ENCODE measurements at places on chromosomes 6 and 20.

DNA sequence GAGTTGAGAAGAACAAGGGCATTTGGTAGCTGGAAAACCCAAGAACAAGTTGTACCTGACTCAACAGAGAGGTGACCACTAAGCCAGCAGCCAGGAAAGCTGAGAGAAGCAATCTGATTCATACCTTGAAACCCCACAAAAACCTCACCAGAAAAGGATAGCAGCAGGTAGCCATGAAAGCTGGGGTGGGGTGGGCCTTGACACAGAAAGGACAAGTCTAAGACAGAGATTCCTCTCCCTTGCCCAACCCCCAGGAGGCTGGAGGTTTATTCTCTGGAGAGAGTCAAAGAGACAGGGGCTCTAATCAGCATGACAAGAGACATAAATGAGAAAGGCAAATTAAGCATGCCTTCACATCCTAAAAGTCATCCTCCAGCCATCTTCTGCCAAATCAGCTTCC lies 151.7 kb upstream of the DST start:
- no peak for DNase-seq

DNA sequence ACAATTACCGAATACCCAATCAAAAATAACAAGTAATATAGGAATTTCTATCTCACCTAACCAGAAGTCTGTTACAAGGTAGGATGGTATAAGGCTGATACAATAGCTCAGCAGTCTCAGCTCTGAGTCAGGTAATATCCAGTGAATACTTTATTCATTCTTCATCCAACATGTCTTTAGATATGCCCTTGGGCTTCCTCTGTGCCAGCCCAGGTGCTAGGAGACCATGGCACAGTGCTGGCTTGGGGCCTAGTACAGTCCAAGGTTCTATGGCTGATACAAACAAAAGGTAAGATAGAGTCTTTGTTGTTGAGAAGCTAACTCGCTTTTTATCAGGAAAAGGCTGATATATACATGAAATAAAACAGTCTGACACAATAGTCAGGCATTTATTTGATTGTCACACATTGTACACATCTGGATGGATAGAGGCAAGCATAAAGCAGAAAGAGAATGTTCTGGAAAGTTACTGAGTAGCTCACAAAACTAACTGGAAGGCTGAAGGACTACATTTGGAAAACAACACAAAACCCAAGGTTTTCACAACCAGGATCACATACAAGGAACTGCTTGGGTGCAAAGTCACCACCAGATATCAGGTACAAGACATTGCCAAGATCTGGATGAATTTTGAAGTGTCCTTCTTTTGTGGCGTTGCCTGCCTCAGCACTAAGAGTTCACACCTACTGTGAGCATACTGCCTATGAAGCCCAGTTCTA lies 110.4 kb upstream of the SCAF8 start:
- DNase-seq, result no peak

DNA sequence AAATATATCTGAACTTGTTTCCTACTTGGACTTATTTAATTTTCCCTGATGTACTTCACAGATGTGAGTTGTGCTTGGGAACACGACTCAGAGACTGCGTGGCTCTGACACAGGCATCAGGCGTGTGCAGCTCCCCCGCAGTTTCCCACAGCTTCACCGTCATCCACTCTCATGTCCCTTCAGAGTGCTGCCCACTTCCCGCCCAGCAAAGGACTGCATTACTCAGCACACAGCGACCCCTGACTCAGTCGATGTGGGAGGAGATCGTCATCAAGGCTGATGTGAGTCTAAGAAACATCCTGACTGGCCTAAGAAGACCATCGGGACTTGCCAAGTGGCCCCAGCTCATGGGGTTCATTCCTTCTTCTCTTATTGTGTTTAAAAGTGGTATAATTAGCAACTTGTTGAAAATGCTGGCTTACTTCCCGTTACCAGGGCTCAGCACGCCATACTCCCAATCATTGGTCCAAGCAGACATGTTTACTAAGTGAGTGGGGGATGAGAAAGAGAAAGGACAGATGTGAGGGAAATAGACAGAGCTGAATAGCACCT lies 539.4 kb upstream of the JARID2 start:
- no peak for DNase-seq

DNA sequence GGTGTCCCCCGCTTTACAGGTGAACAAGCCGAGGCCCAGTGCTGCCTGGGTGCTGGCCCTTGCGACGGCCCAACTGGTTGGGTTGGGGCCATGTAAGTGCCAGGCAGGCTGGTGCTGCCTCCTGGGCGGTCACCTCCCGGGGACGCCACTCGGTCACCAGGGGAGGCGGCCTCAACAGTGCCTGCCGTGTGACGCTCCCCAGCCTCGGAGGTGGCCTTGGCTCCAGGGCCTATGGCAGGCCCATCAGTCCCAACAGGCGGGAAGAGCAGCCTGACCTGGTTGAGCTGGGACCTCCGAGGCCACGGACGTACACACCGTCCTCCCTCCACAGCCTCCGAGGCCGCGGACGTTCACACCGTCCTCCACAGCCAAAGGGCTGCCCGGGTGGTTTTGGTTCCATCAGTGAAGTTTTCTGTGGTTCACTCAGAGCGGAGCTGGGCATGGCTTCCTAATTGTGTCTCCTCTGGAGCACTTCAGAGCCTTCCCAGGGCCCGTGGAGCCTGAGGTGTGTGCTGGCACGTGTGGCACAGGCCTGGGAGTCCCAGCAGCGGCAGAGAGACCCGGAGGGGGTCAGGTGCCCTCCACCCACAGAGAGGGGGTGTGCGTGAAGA lies 19.3 kb upstream of the SLCO4A1 start:
- DNase-seq, result no peak

GRCh38 chr6:45293306-45293705 lies 34.8 kb upstream of the RUNX2 start:
- DNase-seq, result no peak

- no peak for DNase-seq
Measured at GRCh38 chr6:149273318-149273717, 44.2 kb upstream of the TAB2 start.

GRCh38 chr6:137767911-137768690 lies 99.0 kb upstream of the TNFAIP3 start:
- no peak for DNase-seq

DNA sequence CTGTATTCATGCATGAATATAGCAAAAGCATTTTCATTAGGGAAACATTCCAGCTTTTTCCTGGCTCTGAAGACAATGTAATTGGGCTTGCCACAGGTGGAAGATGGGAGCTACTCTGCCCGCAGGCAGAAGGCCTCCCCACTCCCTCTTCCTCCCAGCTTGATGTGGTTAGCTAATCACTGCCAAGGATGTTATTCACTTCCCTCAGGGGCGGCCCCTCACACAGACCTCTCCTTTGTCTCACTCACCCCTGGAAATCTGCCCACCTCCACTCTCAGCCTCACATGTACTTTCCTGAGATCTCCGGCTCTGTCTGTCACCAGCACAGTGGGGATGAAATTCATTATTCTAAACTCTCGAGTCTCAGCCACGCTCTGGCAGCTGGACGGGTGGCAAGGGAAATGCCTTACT lies 100.7 kb downstream of the ANKRD60 start:
- no peak for DNase-seq

DNA sequence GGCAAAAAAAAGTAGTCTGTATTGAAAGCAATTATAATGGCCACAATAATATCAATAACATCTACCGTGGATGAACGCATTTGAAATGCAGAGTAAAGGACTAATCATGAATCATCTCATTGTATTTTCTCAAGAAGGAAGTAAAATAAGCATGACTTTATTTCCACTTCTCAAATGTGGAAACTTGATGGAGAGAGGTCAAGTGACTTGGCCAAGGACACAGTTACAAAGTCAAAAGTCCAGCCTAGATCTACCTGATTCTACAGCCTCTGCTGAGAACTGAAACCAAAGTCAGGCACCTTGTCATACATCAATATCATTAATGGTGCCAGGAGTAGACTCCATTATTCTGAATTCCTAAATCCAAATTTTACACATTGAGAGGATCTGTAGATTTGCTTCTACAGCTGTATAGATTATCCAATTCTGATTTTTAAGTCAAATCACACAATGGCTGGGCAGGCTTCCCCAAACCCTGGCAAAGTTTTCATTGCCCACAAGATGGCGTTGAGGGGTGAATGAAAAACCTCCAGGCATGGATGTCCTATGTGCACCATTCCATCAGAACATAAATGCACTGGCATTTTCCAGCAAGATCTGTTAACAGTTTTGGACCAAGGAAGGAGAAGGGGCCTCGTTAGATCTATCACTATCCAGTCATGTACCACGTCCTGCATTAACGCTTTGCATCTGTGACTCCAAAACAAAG lies 423.1 kb downstream of the MAFB start:
- DNase-seq, result no peak

DNA sequence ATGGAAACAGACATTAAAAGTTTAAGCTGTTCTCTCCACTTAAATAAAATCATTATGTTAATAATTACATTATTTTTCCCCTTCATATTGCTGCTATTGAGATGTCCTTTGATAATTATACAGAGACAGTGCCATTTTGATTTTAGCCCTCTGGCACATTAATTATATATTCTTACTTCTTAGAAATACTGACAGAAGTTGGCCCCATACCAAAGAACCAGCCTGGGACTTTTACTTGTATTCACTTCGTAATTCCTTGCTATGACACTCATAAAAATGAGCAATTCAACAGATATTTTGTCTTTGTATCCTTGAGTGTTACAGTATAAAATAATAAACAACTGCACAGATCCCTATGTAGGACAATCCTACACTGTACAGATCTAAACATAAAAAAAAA lies 743.7 kb downstream of the TBC1D32 start:
- no peak for DNase-seq

- DNase-seq, result no peak
Measured at GRCh38 chr6:38346291-38347079, 293.2 kb downstream of the BTBD9 start.

- no peak for DNase-seq
Measured at GRCh38 chr6:120228297-120228696, 878.7 kb upstream of the MAN1A1 start.

GRCh38 chr6:121999456-122000065 lies 399.9 kb upstream of the HSF2 start:
- no peak for DNase-seq

- no peak for DNase-seq
Measured at GRCh38 chr20:7744411-7744810, 195.8 kb downstream of the HAO1 start.

- DNase-seq, result no peak
Measured at GRCh38 chr20:64210656-64211369, 44.7 kb upstream of the PCMTD2 start.

- DNase-seq, result no peak
Measured at GRCh38 chr20:31587545-31588389, 17.3 kb upstream of the ID1 start.

- DNase-seq, result no peak
Measured at GRCh38 chr20:63471717-63471980, 806 bp downstream of the KCNQ2 start.

- DNase-seq, result no peak
Measured at GRCh38 chr6:87705070-87705691, 3.1 kb upstream of the AKIRIN2 start.

DNA sequence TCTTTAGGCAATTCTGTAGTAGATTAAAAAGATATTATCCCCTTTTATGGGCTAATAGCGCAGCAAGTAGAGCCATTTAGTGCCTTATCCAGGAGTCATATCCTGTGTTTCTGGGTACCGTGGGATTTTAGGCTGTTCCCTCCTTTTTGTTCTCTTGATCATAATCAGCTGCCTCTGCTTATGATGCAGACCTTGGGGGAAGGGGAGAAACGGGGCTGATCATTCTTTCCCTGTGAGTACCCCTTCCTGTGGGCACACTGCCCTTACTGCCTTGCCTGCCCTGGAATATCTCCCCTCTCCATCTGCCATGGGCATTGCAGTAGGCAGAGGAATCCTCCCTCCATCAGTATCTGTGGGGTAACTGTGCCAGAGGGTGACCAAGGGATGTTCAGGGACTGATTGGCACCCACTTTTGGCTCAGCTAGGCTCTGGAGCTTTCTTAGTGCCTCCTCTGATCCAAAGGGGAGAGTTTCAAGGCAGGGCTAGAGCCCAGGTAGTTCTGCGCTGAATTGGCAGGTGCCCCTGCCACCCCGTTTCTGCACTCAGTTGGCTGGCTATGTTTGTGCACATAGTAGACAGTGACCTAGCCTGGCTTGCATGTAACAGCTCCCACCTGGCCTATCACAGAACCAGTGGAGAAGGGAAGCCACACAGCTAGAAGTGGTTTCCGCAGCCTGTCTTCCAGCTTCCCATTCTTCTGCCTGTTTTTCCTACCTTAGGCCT lies 103.3 kb downstream of the FIG4 start:
- DNase-seq, result no peak

- DNase-seq, result no peak
Measured at GRCh38 chr20:48349656-48350055, 478.1 kb downstream of the PREX1 start.

- DNase-seq, result no peak
Measured at GRCh38 chr6:165984729-165985275, 182.8 kb downstream of the TBXT start.

GRCh38 chr20:5999783-6000182 lies 49.3 kb downstream of the MCM8 start:
- no peak for DNase-seq

DNA sequence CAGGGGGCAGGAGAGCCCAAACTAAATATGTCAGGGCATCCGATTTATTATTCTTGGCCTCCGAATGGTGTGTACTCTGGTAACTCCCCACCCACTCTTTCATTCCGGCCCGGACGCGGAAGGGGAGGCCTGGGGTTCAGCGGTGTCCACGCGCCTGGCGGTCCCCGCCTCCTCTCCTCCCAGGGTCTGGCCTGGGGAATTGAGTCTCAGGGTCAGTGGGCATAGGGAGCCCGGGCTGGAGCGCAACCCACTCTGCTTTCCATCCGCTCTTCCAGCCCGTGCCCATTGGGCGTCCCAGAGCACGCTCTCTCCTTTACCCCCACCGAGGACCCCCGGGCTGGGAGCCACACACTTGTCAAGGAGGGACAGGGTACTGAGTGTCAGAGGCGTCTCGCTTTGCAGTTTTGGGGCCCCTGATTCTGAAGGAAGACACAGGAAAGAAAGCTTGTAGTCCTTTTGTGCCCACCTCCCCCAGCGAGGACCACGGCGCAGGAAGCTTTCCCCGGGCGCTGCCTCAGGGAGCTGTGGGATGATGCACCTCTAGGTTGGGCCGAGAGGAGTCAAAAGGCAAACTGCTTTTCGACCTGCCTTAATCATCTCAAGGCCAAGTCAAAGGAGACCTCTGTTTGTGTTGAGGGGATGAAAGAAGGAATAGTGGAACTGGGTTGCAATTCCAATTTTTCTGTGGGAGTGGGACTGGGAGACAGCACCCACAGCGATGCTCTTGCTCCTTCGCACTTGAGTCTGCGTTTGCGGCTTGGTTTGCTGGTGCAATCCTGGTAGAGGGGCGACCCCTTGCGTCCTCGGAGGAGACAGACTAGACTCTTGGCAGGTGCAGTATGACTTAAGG lies 2.5 kb downstream of the RSPO3 start:
- peak; percentile 20 for DNase-seq

DNA sequence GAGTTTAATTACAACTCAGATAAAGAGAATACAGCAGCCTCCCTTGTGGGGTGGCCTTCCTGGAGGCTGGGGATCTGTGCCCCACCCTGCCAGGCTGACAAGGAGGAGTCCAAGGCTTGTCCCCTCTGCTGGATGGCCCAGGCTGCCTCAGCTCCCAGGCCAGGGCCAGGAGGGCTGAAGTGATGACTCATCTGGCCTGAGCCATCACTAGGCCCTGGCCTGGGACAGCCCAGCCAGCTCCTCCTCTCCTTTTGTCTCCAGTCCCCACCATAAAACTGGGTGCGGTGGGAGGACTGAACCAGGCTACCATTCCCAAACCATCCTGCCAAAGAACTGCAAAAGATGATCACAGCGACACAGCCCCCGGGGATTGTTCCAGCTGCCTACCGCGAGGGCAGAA lies 15.0 kb downstream of the GRM4 start:
- no peak for DNase-seq

Data from activated CD4-positive, alpha-beta T cell treated with anti-CD3 and anti-CD28 coated beads for 1 hour (primary cell).